Central memory CD8-positive, alpha-beta T cell (primary cell): ENCODE measurements at places on chromosomes 2 and 18.

DNA sequence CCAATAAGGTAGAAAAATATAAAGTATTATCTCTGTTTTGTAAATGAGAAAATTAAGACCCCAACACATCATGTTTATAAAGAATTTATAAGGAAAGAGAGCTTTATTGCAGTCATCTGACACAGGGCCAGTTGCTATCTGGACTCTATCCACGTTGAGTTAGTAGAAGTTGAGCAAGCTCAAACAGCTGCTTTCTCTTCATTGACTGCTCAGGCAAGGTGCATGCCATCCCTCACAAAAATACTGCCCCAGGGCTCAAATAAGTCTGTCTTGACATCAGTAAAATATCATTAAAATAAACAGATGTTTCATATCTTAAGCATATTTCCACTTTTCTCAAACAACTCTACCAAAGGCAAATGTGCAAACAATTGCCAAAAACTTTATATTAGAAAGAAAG lies 14.8 kb downstream of the COL5A2 start:
- no peaks in the 10 kb centered on the region for H3K27me3 ChIP-seq
- DNase-seq, result no peak

DNA sequence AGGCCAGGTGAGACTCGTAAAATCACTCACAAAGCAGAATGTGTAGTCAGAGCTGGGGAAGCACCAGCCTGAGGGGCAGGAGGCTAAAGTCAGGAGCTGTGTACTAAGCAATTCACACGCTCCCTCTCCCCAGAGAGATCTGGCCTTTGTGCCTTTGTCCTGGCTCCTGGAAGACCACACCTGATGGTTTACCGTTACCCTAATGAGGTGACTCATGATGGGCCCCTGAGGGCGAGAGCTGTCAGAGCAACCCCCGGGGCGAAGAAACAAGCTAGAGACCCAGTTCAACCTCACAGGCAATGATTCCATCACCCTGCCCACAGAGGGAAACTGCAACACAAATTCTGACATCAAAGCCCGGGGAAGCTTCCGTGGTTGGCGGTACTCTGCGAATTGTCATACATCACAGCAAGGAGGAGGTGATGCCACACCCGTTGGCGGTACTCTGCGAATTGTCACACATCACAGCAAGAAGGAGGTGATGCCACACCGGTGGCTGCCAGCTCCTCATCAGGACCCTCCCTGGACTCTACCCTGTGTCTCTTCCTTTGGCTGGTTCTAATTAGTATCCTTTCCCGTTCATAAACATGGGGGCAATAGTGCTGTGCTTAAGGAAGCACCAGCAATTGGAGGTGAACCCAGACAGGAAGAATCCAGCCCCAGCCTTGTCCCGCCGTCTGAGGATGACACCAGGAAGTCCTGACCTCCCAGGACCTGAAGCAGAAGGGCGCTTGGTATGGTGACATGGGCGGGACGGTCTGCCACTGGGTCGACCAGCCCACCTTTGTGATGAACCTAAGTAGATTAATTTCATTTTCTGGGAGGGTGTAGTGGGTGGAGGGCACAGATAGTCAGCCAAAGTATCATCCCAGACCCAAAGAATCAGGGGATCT lies 30.5 kb downstream of the B3GNT7 start:
- no peaks in the 10 kb centered on the region for H3K4me1 ChIP-seq
- H3K27me3 ChIP-seq, result no peaks in the 10 kb centered on the region
- DNase-seq, result peak; percentile 47
- H3K4me3 ChIP-seq, result no peak overlapping the region

DNA sequence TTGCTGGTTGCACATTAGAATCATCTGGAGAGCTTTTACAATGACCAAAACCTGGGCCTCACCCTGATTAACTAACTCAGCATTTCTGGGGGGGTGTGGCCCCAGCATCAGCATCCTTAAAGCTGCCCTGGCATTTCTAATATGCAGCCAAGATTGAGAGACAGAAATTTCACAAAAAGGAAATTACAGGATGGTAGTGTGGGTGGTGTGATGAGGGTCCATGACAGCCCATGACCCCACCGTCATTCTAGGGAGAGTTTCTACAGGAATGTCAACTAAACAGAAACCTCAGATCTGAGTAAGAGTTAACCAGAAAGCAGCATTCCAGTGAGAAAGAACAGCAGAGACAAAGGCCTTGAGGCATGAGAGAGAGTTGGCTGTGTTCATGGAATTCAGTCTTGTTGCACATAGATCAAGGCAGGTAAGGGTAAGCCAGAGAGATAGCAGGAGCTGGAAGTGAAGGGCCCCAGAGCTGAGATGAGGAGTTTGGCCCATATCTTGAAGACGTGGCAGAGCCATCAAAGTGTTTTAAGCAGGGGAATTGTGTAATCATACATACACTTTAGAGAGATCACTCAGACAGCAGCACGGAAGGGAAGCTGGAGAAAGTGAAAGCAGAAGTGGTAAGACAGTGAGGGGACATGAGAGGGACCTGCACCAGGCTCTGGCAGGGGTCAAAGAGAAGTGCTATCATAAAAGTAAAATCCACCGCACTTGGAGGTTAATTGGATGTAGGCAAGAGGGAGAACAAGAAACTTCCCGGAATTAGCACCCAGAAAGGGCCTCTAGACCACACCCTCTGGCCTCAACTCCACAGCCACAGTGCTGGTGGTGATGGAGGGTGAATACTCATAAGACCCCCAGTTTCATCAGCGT lies 7.8 kb upstream of the TRABD2A start:
- H3K4me3 ChIP-seq, result peak overlapping the region; percentile 70
- H3K36me3 ChIP-seq, result peaks cover 2% of the 10 kb centered on the region
- no peak for DNase-seq
- peak overlapping the region; percentile 94 for H3K27ac ChIP-seq
- H3K4me1 ChIP-seq, result peaks cover 27% of the 10 kb centered on the region

- H3K4me3 ChIP-seq, result no peak overlapping the region
- no peaks in the 10 kb centered on the region for H3K27me3 ChIP-seq
- DNase-seq, result no peak
- H3K27ac ChIP-seq, result no peak overlapping the region
- no peaks in the 10 kb centered on the region for H3K4me1 ChIP-seq
Measured at GRCh38 chr18:30501594-30501993, 540.9 kb downstream of the DSC3 start.

GRCh38 chr2:230043461-230043860 lies 25.3 kb downstream of the SLC16A14 start:
- no peaks in the 10 kb centered on the region for H3K4me1 ChIP-seq
- no peak overlapping the region for H3K4me3 ChIP-seq
- no peak for DNase-seq
- H3K27me3 ChIP-seq, result peaks cover 44% of the 10 kb centered on the region
- H3K27ac ChIP-seq, result no peak overlapping the region

DNA sequence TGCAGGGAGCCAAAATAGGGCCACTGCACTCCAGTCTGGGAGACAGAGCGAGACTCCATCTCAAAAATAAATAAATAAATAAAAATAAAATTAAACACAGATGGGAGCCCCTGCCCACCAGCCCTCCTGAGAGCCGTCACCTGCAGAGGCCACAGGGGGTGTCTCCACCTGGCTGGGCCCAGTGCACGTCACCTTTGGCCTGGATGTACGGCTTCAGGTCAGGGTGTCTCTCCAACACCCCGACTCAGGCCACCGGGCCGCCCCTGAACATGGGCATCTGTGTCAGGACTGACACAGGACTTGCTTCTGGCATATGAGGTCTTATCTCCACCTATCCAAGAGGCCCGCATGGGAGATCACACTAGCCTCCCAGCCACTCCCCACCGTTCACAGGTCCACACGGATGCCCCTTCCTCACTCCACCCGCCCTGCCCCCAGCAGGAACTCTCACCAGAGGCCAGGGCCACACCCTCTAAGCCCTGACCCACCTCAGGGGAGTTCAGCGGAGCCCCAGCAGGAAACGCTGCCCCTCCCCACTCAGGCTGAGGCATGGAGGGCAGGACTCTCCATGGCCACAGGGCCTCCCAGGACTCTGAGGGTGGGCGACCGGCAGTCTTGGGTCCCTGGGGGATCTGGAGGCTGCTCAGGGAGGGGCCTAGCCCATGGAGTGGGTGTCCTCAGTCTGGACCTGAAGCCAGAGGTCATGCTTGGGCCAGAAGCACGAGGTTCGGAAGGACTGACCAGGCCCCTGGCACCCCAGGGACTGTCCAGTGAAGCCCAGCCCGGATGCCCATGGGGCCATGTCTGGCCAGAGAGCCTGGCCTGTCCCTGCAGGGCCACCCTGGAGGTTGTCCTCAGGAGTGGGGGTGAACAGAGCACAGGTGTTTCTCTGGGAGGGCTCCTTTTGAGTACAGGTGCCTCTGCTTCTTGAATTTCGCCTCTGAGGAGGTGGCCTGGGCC lies 1.6 kb upstream of the CROCC2 start:
- H3K4me3 ChIP-seq, result no peak overlapping the region
- H3K36me3 ChIP-seq, result no peaks in the 10 kb centered on the region
- peaks cover 18% of the 10 kb centered on the region for H3K27me3 ChIP-seq
- no peak for DNase-seq
- H3K4me1 ChIP-seq, result no peaks in the 10 kb centered on the region

GRCh38 chr18:73778032-73778359 lies 369.6 kb downstream of the FBXO15 start:
- no peak overlapping the region for H3K27ac ChIP-seq
- H3K36me3 ChIP-seq, result no peaks in the 10 kb centered on the region
- H3K4me1 ChIP-seq, result no peaks in the 10 kb centered on the region
- no peak overlapping the region for H3K4me3 ChIP-seq
- no peaks in the 10 kb centered on the region for H3K27me3 ChIP-seq
- no peak for DNase-seq

DNA sequence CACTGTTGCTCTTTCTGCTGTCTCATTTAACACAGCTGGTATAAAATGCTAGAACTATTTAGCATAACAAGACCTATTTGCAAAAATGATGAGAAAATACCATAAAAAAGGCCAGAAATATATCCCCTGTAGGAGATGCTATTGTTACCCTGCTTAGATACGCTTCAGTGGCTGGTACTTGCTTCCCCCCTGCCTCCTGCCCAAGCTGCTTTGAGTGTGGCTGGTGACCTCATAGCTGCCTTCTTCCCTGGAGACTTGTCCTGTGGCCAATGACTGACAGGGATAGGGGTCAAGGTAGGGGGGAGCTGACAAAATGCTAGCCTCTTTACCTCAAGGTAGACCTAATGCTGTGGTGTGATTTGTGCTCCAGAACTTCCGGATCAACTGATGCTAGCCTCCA lies 150.2 kb upstream of the ZEB2 start:
- peaks cover 6% of the 10 kb centered on the region for H3K4me1 ChIP-seq
- peak overlapping the region; percentile 15 for H3K27ac ChIP-seq
- DNase-seq, result no peak

- no peak for DNase-seq
- H3K36me3 ChIP-seq, result no peaks in the 10 kb centered on the region
- no peaks in the 10 kb centered on the region for H3K27me3 ChIP-seq
- no peak overlapping the region for H3K27ac ChIP-seq
- no peak overlapping the region for H3K4me3 ChIP-seq
Measured at GRCh38 chr2:188132385-188132784, 159.3 kb upstream of the GULP1 start.

GRCh38 chr2:169771021-169771420 lies 27.6 kb upstream of the SSB start:
- peaks cover 13% of the 10 kb centered on the region for H3K4me1 ChIP-seq
- H3K36me3 ChIP-seq, result peaks cover 2% of the 10 kb centered on the region
- H3K27me3 ChIP-seq, result no peaks in the 10 kb centered on the region
- no peak overlapping the region for H3K4me3 ChIP-seq

DNA sequence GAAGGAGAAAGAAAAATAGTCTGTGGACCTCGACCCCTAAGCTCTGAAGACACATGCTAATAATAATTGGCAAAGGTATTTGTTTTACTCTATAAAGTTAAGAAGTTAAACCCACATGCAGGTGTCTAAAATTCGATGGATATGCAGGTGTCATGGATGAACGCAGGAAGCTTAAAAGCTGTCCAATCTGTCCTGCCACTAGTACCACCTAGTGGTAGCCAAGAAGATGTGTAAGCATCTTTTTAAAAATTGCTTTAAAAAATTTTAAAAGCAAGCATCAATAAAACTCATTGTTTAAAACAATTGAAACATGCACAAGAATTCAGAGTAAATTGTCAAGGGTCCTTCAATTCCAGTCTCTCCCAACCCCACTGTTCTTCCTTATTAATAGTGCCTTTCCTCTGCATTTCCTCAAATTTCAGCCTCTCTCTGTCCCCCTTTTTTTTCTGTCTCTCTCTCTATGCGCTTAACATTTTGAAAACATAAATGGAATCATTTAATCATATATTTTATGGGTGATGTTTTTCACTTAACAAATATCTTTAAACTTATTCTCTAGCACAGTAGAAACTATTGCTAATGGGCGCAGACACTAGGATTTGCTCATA lies 30.6 kb upstream of the PPP3R1 start:
- no peak overlapping the region for H3K4me3 ChIP-seq
- peaks cover 19% of the 10 kb centered on the region for H3K27me3 ChIP-seq
- no peak overlapping the region for H3K27ac ChIP-seq
- H3K4me1 ChIP-seq, result no peaks in the 10 kb centered on the region

DNA sequence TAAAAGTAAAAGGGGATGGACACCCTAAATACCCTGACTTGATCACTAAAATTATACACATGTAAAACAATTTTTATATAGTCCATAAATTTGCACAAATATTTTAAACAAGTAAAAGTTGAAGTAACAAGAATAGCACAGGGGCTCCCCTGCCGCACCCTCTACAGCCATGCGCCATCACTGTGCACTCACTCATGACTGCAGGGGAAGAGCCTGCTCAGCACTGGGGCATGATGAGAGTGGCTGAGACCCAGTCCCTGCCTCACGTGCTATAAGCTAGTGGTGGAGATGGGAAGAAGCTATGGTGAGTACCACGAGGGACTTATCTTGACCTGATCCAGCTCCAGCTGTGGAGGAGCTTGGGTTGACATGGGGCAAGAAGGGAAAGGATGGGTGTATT lies 46.9 kb upstream of the MYO1B start:
- no peaks in the 10 kb centered on the region for H3K27me3 ChIP-seq
- H3K36me3 ChIP-seq, result peaks cover 2% of the 10 kb centered on the region
- H3K4me3 ChIP-seq, result no peak overlapping the region
- peaks cover 46% of the 10 kb centered on the region for H3K4me1 ChIP-seq

DNA sequence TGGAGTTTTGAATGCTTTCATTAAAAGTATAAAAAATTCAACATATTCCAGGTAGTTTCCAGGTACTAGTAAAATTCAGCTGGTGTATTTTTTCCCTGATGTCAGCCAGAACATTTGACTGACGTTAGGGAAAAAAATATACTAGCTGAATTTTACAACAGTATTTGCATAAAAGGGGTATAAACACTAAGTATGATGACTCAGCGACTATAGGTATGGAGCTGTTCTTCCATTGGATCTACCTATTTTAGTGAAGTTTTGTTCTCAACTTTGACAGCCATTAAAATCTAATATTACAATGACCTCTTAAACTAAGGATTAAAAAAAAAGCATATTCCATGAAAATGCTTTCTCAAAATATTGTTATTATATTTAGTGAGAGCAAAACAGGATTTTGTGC lies 155.9 kb downstream of the FSHR start:
- no peaks in the 10 kb centered on the region for H3K27me3 ChIP-seq
- no peak overlapping the region for H3K27ac ChIP-seq
- DNase-seq, result no peak
- H3K36me3 ChIP-seq, result no peaks in the 10 kb centered on the region
- no peaks in the 10 kb centered on the region for H3K4me1 ChIP-seq
- H3K4me3 ChIP-seq, result no peak overlapping the region
